ENCODE measurements at places on chromosomes 3 and 15.

- DNase-seq, result no peak
These were observed 123.1 kb downstream of the CHCHD6 start for GRCh38 chr3:126827121-126827520.

- no peak for DNase-seq
These were observed 47.1 kb downstream of the IDH2 start for GRCh38 chr15:90055182-90055581.

- peak; percentile 37 for DNase-seq
These were observed 596 bp upstream of the LIMD1 start for GRCh38 chr3:45593708-45594601.

GRCh38 chr15:78925956-78926743 is 18.7 kb downstream of the CTSH start:
- DNase-seq, result no peak
